ENCODE measurements at places on chromosomes 7 and 10.

DNA sequence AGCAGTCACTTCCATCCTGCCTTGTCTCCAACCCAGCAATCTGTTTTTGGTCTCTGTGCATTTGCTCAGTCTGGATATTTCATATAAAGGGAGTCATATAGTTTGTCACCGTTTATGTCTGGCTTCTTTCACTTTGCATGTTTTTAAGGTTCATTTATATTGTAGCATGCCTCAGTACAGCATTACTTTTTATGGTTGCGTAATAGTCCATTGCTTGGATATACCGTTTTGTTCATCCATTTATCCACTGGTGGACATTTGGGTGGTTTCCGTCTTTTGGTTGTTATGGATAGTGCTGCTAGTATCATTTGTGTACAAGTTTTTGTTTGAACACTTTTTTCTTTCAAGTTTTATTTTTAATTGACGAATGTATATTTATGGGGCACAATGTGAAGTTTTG, 18.2 kb downstream of the TBC1D12 start:
- DNase-seq, result no peak

DNA sequence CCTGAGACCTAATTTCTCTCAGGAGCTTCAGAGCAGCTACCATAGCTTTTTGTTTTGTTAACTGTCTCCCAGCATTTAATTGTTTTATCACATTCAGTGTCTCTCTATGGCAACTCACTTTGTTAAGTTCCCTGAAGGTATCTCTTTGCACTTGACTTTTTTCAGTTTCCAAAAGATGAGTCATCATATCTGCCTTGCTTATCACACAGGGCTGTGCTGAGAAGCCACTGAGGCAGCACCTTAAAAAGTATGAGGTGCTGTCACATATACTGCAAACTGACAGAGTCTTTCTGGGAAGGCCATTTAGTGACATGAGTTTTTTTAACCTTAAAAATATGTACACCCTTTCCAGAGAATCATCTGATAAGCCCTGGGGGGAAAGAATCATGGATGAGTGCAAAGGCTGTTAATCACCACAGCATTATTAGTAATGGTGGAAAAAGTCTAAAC, 56.8 kb downstream of the PPP1R3C start:
- no peak for DNase-seq

GRCh38 chr10:34384372-34384771, 430.7 kb downstream of the PARD3 start:
- DNase-seq, result no peak

DNA sequence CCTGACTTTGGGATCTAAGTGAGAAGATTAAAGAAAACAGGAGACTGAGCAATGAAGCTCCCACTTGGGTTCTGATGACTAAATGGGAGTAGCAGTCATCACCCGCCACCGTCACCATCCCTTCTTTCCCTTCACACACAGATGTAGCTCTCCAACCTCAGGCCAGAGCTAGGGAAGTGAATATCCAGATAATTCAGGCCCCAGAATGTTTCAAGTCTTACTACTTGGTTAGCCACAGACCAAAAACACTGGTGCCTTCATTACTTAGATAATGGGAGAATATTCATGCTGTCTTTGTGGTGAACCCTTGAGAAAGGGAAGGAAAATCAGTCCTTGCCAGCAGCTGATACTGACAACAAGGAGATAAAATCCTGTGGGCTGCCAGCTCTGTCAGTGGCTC, 100.7 kb downstream of the OSBPL3 start:
- no peak for DNase-seq

- DNase-seq, result no peak
Measured at GRCh38 chr7:92632791-92633190, 42.6 kb upstream of the FAM133B start.

- DNase-seq, result no peak
Measured at GRCh38 chr10:79185796-79186374, 117.1 kb downstream of the ZMIZ1 start.

- no peak for DNase-seq
Measured at GRCh38 chr10:644943-645334, 44.5 kb downstream of the DIP2C start.

DNA sequence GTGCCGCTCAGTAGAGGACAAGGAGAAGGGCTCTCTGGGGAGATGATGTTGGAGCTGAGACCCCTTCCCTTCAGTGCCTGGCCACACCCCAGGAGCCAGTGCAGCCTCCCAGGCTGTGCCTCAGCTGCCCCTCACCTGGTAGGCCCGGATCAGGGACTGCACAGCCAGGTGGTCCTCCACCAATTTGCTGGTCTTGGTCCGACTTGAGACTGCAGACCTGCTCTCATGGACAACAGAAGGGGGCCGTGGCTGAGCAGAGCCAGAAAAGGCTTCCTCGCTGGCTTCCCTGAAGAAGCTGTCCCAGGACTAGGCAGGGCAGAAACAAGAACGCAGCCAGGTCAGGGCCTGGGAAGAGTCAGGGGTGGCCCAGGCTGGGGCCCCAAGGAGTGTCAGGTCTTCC, 5.5 kb downstream of the OGDHL start:
- DNase-seq, result no peak

GRCh38 chr10:91909117-91909677, at the start of gene FGFBP3:
TSS of gene FGFBP3 (minus strand) at chr10:91909486. CDS start at chr10:91908969, 517 bp downstream.
- no peak for DNase-seq

GRCh38 chr7:94655126-94655847, 646 bp downstream of the SGCE start:
- DNase-seq, result peak; percentile 84

- no peak for DNase-seq
Measured at GRCh38 chr7:143352531-143353002, 9.9 kb downstream of the FAM131B start.

DNA sequence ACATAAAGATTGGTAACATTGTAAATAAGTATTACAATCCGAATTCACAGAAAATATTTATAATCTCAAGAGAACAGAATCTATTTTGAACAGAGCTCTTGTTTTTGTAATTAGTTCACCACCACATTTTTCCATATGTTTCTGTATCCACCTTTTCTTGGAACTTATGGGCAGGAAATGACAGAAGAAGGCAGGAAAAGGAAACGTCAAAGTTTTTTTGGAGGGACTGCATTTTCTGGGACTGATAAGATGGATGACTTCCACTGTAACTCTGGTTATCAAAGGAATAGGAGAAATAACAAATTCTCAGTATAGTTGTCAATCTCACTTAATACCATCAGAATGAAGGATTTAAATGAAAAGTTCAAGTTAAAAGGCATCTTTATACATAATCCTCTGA, 75.1 kb upstream of the SMNDC1 start:
- DNase-seq, result no peak

DNA sequence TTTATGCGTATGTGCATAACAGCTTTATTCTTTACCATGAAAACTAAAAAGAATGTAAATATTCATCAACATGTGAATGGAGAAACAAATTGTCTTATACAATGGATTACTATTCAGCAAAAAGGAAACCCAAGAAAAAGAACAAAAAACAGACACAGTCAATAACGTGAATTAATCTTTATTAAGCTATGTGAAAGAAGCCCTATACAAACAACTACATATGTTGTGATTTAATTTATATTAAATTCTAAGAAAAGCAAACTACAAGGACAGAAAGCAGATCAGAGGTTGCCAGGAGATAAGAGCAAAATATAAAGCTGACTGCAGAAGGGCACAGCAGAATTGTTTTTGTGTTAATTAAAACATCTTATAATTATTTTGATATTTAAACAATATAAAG, 756.4 kb upstream of the MBL2 start:
- DNase-seq, result no peak

DNA sequence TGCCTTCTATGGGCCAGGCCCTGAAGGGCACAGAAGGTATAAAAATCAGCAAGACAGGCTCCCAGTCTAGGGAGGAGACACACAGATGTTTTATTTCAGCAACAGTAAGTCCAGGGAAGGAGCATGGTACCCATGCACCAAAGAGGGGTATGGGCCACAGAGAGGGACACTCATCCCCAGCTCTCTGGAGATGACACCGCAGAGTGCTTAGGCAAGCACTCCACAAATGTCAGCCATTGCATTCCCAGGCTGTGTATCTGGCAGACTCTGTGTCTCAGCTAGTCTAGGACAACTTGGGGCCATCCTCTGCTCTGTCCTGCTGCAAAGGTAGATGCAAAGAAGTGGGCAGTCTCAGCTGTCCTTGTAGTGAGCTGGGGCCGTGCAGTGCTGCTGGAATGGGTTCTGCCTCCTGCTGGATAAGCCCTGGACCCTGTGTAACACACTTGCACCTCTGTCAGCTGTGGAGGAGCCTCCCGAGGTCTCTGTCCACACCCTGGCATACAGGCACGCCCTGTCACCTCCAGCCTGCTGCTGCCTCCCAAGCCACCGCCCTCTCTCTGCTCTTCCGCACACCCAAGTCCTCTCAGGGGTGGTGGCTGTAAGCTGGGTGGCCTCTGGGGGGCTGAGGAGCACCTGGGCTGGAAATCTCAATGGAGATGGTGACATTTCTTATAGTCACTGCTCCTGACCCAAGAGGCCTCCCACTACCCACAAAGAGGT, 57.6 kb downstream of the VOPP1 start:
- DNase-seq, result no peak

GRCh38 chr10:77229704-77230103, 407.9 kb downstream of the KCNMA1 start:
- no peak for DNase-seq

- DNase-seq, result no peak
Measured at GRCh38 chr7:12738665-12739064, 51.2 kb downstream of the ARL4A start.

- DNase-seq, result no peak
Measured at GRCh38 chr7:24866004-24866615, 108.8 kb upstream of the GSDME start.

DNA sequence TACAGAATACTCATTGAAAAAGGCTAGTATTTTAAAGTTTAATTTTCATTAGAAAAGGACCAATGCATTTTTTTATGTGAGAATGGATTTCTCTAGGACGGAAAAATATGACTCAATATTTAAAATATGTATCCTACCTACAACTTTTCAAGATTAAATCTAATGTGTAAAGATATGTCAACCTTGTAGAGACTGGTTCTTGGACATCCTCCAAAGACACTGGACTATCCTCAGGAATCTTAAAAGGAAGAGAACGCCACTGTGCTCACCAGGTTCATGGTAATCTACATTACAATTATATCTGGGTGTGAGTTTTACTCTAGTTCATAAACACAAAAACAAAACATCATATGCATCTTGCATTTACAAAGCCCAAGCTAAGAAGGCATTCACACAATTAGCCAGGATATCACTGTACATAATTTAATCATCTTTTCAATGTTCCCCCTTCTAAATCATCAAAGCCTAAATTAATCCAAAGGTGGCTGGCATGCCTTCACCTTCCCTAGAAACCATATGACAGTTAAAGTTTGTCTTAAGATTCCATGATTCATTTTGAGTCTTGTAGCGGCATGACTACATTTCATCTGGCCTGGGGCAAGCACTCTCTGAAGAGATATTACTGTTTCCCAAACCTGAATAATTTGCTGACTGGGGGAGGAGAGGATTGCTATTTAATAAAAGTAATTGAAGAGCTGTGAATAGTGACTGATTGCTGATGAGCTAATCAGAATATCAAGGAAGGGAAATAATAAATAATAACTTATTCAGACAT, 12.0 kb downstream of the SGCE start:
- no peak for DNase-seq

DNA sequence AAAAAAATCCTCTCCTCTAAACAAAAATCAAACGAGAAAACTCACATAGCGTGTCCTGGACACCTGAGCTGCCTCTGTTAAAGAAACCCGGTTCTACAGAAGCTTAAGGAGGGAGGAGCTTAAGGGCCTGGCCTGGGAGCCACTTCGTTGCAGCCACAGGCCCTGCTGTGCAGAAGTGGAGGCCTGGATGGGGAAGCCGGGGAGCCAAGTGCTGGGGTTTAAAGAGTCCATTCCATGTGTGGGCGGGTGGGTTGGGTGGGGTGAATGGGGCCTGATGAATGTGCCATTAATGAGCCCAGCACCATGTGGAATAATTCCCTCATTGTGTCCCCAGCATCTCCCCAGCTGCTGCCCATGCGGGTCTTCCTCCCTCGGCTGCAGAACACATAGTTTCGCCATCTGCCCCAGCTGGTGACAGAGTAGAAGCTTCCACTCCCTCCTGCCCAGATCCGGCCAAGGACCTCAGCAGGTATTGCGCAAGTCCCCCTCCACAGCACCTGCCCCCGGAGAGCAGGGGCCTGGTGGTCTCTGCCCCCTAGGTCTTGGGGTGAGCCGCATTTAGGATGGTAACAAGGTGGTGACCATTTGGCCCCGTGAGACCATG, 127.8 kb upstream of the BTBD16 start:
- DNase-seq, result no peak

GRCh38 chr7:25520017-25520416, 291.7 kb upstream of the NPVF start:
- no peak for DNase-seq
